Activated T-cell treated with anti-CD3 and anti-CD28 coated beads, Interleukin-2, amount 50 U/mL, for 72 hours (primary cell): ENCODE measurements at places on chromosomes 16 and 17. TPM values are rescaled to one million over a fixed set of nuclear protein-coding genes. Genes with fewer than 3 reads are reported as not detected.
A peak's percentile ranks its signal among the peaks of the same experiment; 100 is the strongest.

ITGB3 gene
- total RNA-seq, result not detected

DNA sequence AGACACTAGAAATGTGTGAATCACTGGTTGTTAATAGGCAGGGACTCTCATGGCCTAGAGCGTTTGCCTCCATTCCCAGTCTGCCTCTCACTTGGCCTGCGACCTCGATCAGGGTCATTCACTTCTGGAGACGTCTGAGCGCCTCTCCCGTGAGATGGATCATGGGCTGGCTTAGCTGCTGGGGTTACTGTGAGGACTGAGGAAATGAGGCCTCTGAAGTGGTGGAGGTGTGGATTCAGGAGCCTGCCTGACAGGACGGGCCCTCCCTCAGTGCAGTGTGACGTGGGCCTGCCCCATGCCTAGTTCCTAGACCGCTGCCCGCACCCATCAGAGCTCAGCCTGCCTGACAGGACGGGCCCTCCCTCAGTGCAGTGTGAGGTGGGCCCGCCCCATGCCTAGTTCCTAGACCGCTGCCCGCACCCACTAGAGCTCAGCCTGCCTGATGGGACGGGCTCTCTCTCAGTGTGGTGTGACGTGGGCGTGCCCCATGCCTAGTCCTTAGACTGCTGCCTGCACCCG is 61.9 kb downstream of the BANP start:
- DNase-seq, result no peak
- no peaks in the 10 kb centered on the region for H3K27me3 ChIP-seq
- H3K4me1 ChIP-seq, result peaks cover 10% of the 10 kb centered on the region
- no peak overlapping the region for H3K27ac ChIP-seq
- no peak overlapping the region for H3K4me3 ChIP-seq
- H3K36me3 ChIP-seq, result no peaks in the 10 kb centered on the region

DNA sequence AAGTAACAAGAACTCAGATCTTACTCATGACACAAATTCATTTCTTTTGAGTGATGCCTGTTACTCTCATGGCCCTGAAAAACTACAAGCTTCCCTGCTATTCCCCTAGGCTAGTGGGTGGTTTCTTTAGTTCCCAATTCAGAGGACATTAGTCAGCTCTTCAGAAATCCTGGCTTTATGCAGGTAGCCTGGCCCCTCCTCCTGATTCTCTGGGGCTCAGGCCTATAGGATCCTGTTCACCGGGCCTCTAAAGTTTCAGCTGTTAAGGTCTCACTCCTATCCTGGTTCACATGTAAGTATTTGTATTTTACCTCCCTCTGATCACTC is 87.3 kb upstream of the IRX5 start:
- H3K27me3 ChIP-seq, result no peaks in the 10 kb centered on the region
- H3K27ac ChIP-seq, result no peak overlapping the region
- peaks cover 5% of the 10 kb centered on the region for H3K36me3 ChIP-seq
- no peaks in the 10 kb centered on the region for H3K4me1 ChIP-seq
- DNase-seq, result no peak
- H3K4me3 ChIP-seq, result no peak overlapping the region

DNA sequence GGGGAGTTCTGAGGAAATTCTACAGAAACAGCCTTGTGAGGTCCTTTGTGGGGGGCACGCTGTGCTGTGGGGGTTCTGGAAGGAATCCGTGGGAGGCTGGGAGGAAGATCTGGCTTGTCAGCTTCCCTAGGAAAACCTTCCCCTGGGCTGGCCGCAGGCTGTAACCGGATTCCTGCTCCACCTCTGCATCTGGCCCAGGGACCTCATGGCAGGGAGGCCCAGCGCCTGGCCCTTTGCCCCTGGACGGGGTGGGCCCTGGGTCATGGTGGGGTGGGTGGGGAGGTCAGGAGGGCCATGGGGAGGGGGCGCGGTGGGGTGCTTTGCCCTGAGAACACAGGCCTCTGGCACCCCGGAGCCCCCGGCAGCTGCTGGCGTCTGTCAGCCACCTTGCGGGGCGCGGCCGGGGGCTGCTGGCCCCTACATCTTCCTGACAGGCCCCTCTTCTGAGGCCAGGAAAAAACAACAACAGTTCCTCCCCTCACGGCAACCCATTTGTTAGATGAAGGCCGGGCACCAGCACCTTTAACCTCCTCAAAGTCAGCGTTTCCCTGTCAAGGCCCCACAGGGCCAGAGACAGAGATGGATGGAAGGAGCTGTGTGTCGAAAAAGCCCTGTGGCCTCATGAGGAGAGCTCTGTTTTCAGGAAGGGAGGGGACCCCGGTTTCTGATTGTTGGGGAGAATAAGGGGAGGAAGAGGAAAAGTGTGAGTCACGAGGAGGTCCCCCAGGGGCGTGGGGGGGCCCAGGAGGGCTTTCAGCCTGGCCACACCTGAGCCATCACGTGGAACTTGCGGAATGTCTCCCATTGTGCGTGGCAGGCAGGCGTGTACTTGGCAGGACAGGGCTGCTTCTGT is 3.6 kb upstream of the MEOX1 start:
- H3K4me3 ChIP-seq, result no peak overlapping the region
- H3K27ac ChIP-seq, result no peak overlapping the region
- no peaks in the 10 kb centered on the region for H3K36me3 ChIP-seq
- no peaks in the 10 kb centered on the region for H3K27me3 ChIP-seq
- no peak for DNase-seq

FA2H gene
- total RNA-seq, result not detected

DNA sequence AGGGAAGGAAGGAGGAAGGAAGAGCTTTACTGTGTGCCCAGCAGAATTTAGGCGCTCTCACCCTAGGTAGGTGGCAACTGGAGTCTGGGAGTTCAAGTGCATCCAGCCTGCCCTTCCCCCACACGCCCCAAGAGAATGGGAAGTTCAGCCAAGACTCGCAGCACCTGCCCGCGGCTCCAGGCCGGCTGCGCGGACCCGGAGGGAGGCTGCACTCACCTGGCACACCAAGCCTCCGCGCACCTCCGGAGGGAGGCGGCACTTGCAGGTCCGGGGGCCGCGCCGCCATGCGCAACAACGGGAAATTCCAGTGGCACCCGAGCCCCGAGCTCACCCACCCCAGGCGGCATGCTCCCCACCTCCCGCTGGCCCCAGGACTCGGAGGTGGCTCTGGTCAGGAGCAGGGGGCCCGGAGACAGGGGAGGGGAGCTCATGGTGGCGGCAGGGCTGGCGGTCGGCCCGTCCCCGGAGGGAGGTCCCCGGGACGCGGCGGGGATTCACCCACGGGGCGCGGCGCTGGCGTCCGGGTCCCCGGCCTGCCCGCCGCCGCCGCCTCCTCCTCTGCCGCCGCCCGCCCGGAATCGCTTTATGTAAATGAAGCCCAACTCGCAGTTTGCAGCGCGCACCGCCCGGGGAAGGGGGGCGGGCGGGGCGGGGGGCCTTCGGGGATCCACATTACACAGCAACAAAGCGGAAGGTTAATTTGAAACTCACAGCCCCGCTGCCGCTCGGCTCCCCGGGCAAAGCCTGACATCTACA is at the start of gene ZFHX3:
TSS of gene ZFHX3 (minus strand) at position 593 of the 756 bp plus-strand sequence. CDS start 87,983 bp downstream, outside the sequence.
- H3K27me3 ChIP-seq, result peaks cover 27% of the 10 kb centered on the region
- no peaks in the 10 kb centered on the region for H3K4me1 ChIP-seq
- peak within 1 kb of the TSS; percentile 28 for H3K4me3 ChIP-seq
- DNase-seq, result peak; percentile 24

DNA sequence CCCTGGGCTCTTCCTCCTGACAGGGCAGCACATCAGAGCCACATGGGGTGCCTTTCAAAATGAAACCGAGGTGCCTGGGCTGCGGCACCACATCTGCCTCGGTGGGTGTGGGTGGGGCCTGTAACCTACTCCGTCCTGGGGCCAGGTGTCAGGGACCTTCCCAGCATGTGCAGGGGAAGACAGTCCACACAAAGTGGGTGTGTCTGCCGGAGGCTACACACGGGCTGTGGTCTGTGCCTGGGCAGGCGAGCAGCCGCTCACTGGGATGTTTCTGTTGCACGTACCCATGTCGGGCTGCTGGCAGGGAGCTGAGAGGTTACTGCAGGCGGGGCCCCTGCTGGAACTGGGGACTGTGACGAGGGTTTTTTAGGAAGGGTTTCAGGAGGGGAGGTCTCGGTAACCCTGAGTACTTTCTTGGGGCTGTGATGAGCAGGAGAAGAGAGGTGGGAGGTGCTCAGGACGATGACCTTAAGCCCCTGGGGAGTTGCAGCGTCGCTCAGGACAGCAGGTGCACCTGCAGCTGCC is 351.2 kb downstream of the SEC14L1 start:
- no peak overlapping the region for H3K4me3 ChIP-seq
- H3K27ac ChIP-seq, result no peak overlapping the region
- peaks cover 26% of the 10 kb centered on the region for H3K4me1 ChIP-seq

DNA sequence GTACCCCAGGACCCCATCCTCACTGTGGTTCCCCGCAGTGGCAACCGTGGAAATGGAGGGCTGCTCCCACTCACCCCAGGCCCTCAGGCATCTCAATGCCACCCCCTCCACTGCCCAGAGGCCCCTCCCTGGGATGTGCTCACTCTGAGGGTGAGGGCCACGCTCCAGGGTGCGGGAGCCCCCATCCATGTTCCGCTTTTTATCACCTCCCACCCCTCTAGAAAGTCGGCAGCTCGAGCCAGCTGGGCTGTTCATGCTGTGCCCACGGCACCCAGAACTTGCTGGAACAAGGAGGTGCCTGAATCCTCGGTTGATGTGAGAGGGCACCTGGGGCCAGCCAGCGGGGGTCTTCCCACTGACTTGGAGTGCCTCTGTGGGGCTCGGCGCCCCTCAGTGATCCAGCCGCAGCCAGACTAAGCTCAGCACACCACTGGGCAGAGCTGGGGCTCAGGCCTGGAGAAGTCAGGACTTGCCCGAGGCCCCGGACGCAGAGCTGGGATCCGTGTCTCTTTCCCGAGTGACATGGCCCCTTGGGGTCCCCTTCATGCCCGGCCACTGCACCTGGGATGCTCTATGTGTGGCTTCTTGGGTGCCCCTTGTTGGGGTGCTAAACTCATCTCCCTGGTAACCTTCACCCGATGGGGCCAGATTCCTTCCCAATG is 143.1 kb upstream of the GSE1 start:
- H3K36me3 ChIP-seq, result no peaks in the 10 kb centered on the region
- H3K27ac ChIP-seq, result no peak overlapping the region
- H3K4me1 ChIP-seq, result no peaks in the 10 kb centered on the region
- H3K4me3 ChIP-seq, result no peak overlapping the region
- no peak for DNase-seq

GRCh38 chr16:705431-706188 is at the start of gene FBXL16:
TSS of gene FBXL16 (minus strand) at chr16:705801. CDS start at chr16:697405, 8,396 bp downstream.
- H3K27me3 ChIP-seq, result peaks cover 53% of the 10 kb centered on the region
- no peak within 1 kb of the TSS for H3K27ac ChIP-seq
- no peaks in the 10 kb centered on the region for H3K36me3 ChIP-seq
- no peak for DNase-seq
- H3K4me3 ChIP-seq, result no peak within 1 kb of the TSS
- H3K4me1 ChIP-seq, result no peaks in the 10 kb centered on the region

DNA sequence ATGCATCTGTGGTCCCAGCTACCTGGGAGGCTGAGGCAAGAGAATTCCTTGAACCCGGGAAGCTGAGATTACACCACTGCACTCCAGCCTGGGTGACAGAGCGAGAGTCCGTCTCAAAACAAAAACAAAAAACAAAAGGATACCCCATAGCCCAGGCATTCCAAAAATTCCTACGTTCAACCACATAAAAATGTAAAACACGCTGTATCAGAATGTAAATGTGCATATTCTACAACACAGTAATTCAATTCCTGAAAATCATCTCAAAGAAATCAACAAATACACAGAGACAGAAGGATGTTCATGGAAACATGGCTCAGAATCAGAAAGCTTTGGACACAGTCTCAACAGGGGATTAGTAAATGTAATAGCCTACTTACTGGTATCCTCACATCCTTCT is 33.0 kb downstream of the COG7 start:
- H3K27ac ChIP-seq, result no peak overlapping the region
- no peaks in the 10 kb centered on the region for H3K27me3 ChIP-seq
- H3K4me1 ChIP-seq, result no peaks in the 10 kb centered on the region
- H3K36me3 ChIP-seq, result peaks cover 3% of the 10 kb centered on the region
- H3K4me3 ChIP-seq, result no peak overlapping the region

DNA sequence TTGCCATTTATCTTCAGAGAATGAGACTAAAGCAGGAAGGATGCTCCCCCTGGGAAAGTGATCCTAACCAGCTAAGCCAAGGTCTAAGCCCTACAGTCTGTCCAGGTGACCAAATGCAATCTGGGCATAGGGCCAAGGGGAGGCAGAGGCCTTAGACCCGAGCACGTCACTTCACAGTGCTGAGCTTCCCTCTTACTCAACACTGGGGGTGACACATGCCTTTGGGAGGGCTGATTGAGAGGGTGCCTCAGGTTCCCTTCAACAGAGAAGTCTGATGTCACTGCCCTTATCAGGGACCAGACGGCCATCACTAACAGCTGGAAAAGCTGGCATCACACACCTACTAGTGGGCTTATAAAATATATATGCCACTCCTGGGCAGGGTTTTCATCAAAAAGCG is 4.0 kb downstream of the CIAO2B start:
- H3K36me3 ChIP-seq, result peaks cover 17% of the 10 kb centered on the region
- H3K27ac ChIP-seq, result no peak overlapping the region
- H3K27me3 ChIP-seq, result peaks cover 7% of the 10 kb centered on the region
- H3K4me1 ChIP-seq, result peaks cover 49% of the 10 kb centered on the region
- no peak overlapping the region for H3K4me3 ChIP-seq

DNA sequence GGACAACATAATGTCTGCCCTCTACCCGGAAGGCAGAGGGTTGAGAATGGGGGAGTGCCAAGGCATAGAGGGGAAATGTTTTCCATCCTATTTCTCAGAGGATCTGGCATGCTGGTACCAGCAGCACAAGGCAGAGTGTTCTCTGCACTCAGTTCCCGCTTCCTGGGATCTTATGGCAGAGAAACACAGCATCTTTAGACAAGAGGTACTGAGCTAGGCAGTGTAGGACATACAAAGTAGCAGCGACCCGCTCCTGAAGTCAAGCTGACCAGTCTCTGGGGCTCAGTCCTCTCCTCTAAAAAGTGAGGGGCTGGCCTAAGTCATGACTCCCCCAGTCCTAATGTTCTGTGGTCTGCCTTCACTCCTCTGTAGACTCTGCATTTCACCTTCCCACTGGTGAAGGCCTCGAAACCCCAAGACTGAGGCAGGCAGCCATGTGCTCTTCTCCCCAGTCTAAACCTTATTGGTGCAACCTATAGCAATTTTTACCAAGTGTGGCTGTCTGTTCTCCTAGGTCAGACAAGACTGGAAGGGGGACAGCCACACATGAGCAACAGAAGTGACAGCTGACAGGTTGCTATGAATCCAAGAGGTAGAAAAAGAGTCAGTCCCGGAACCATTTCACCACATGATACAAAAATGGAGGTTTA is 11.3 kb upstream of the TSPOAP1 start:
- H3K4me1 ChIP-seq, result peaks cover 72% of the 10 kb centered on the region
- H3K4me3 ChIP-seq, result peak overlapping the region; percentile 93
- H3K27me3 ChIP-seq, result no peaks in the 10 kb centered on the region
- H3K36me3 ChIP-seq, result peaks cover 28% of the 10 kb centered on the region
- H3K27ac ChIP-seq, result peak overlapping the region; percentile 99
